ENCODE measurements at places on chromosomes 5 and 9.

DNA sequence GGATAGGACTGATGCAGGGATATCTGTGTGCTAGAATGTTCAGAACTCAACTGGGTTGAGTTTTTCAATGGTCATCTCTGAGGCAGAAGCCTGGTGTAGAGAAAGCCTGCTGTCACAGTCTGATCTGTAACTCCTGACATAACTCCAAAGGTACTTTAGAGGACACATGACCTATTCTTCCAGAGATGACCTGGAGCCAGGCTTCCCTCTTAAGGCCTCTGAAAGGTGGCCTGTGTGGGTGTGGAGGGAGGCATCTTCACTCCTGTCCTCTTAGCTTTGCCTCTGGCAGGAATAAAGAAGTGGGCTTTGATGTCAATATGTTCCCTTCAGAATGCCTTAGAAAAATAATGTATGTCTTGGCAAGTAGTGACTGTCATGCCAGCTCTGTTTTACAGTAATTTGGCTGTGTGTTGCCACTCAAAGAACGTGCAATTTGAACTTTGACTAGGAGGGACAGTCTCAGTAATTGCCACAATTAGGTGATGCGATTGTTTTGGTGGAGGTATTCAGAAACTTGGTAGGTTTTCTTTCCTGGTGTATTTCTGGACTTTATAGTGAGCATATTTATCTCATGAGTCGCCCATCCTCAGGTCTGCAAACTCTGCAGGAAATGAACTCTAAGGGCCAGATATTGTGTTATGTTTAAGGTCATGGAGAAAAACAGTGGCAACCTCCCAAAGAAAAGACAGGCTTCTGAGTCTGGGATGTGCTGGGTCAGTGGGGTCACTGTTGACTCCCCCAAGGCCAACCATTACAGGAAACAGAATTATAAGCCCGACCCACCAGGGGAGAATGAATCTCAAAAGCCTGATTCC, 3.2 kb upstream of the C5orf63 start:
- DNase-seq = no peak

- no peak for DNase-seq
These were observed 77.0 kb downstream of the CYFIP2 start for GRCh38 chr5:157342822-157343402.

- DNase-seq = no peak
These were observed 96.2 kb downstream of the RXRA start for GRCh38 chr9:134422301-134423090.

DNA sequence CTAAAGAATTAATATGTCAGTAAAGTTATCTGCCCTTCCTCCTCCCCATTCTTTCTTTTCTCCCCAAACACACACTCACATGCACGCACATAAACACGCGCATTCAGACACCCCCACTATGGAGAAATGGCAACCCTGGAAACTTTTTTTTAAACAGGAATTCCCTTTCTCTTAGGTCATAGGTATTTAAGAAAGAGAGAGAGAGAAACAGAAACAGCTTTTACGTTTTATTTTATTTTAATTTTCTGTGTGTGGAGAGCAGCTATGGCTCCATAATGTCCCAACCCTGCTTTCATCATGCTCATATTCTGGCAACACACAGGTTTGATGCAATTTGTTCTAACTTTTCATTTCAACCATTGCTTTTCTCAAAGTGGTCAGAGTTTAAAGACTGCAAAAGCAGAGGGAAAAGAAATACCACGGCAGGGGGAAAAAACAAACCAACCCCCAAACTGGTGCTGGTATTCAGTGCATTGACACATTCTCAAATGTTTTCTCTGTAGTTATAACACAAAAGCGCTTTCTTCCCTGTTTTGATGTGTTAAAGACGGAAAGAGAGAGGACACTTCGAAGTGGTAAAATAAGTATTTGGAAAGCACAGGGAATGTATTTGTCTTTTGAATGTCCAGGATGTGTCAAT, 126.0 kb upstream of the TMEM161B start:
- no peak for DNase-seq

GRCh38 chr9:111828193-111828592, 33.5 kb upstream of the SHOC1 start:
- no peak for DNase-seq

DNA sequence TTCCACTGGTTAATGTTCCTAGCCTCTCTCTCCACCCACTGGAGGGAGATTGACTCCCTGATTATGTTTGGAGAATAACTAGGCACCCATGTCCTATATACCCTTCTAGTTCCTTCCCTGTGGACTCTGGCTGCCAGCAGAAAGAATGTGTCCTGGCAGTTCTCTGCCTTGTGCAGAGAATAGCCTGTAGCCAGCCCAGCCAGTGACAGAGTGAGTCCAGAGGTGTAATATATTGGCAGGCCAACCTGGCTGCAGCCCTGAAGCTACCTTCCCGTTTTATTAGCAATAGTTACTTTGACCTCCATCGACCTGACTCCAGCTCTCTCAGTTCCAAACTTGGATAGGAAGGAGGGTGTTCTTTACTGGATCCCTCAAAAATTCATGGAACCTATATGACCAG, 8.1 kb downstream of the SETD9 start:
- DNase-seq = no peak

DNA sequence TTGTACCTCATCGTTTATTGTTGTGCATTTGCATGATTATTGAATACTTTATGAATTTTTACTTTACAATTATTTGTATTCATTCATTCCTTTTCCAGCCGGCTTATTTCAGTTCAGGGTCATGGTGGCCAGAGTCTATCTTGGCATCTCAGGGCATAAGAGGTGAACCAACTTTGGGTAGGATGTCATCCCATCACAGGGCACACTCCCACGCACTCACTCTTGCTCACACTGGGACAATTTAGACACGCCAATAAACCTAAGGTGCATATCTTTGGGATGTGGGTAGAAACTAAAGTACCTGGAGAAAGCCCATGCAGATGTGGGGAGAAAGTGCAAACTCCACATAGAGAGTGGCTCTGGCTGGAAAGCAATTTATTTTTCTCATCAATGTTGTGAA, 158.1 kb upstream of the MAST4 start:
- no peak for DNase-seq

- no peak for DNase-seq
These were observed 3.2 kb upstream of the RAI14 start for GRCh38 chr5:34652914-34653313.

- no peak for DNase-seq
These were observed 7.6 kb upstream of the KCNV2 start for GRCh38 chr9:2709645-2710101.

- no peak for DNase-seq
These were observed 2.8 kb upstream of the NEURL1B start for GRCh38 chr5:172638209-172638768.

All from right lung (tissue), 10 donors.